AG10803 (cell line): ENCODE measurements at places on chromosomes 16 and 17.

GRCh38 chr17:8153957-8154607 is 1.9 kb upstream of the PER1 start:
- DNase-seq = peak; percentile 99

- no peak for DNase-seq
Measured at GRCh38 chr16:50909831-50910735, 168.2 kb downstream of the CYLD start.

- no peak for DNase-seq
Measured at GRCh38 chr16:354971-355461, 2.5 kb upstream of the AXIN1 start.

- no peak for DNase-seq
Measured at GRCh38 chr16:84927621-84928591, 83.4 kb downstream of the ZDHHC7 start.

- peak; percentile 76 for DNase-seq
Measured at GRCh38 chr16:15874745-15875314, 13.6 kb downstream of the CEP20 start.

- DNase-seq = no peak
Measured at GRCh38 chr16:695355-696089, 5.3 kb upstream of the WDR24 start.

DNA sequence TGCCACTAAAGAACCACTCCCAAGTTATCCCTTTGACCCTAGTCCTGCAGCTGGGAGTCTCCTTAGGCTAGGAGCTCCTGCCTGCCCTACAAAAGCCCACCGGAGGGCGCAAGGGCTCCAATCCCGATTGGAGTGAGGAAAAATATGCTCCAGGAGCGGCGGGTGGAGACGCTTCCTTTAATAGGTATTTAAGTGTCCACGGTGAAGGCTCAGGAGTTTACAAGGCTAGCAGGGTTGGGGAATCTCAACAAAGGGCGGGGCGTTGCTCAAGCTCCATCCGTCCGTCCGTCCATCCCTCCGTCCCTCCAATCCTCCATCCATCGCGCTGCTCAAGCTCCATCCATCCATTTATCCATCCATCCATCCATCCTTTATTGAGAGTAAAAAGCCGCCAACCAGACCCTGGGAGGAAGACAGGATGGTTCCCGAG is 556 bp upstream of the SPNS1 start:
- peak; percentile 61 for DNase-seq

GRCh38 chr16:59021751-59022150 is 287.6 kb upstream of the GOT2 start:
- peak; percentile 15 for DNase-seq

DNA sequence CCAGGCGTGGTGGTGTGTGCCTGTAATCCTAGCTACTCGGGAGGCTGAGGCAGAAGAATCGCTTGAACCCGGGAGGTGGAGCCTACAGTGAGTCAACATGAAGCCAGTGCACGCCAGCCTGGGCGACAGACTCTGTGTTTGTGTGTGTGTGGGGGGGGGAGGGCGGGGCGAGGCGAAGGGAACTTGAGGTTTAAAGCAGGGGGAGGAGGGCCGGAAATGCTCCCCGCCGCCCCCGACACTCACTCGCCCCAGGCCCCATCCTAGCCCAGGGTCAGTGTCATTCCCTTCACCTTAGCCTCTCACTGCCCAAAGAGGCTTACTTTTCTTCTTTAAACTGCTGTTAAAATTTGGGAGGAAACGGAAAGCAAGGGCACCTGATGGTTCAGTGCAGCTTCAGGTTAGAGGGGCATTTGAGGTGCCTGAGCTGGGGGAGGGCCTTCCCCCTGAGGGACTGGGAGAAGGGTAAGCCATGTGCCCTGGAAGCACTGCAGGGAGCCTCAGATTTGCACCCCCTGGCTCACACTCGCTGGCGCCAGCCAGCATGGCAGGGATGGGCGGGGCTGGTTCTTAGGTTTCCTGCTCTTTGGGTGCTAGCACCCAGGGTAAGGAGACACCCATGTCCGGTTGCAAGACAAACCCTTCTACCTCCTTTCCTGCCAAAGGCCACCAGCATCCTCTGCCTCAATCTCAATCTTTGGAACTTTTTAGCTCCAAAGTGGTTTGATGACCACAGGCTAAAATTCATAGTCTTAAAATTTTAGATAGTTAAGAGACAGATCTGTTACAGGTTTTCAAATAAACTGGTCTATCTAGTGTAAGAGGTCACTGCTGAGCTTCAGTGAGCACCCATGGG is 2.2 kb upstream of the LIMD2 start:
- no peak for DNase-seq

DNA sequence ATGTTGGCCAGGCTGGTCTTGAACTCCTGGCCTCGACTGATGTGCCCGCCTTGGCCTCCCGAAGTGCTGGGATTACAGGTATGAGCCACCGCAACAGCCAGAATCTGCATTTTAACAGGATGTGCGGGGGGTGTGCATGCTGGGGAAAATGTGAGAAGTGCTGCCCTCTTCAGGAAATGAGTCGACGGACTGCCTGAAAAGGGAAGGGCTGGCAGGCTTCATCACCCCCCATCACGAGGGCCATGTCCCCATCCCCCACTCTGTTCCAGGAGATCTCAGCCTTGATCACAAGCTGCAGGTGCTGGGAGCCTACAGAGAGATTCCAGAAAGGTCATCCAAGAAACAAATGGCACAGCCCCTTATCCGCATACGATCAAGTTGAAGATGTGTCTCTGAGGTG is 195.3 kb upstream of the RPL38 start:
- DNase-seq = no peak

- DNase-seq = peak; percentile 84
Measured at GRCh38 chr17:27294689-27295630, 1.0 kb downstream of the WSB1 start.

GRCh38 chr16:68470461-68471150 is 22.3 kb upstream of the SMPD3 start:
- DNase-seq = no peak

DNA sequence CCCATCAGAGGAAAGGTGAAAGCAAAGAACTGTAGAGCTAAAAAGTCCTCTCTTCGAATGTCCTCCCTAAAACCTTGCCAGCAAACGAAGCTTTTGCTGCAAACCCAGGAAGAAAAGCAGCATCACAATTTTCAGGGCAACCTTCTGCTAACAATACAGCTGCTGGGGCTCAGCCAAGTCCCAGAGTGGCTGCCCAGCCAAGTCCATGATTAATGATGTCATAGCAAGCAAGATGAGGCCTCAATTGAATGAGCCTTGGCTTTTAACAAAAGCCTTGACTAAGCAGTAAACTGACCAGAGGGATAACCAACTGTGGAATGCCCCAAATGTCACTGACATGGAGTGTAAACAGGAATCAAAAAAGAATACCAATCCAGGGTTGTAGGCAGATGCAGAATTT is 342.7 kb downstream of the PMP22 start:
- DNase-seq = peak; percentile 45

GRCh38 chr17:15266325-15267125 is 1.4 kb upstream of the PMP22 start:
- no peak for DNase-seq

- DNase-seq = no peak
Measured at GRCh38 chr17:13640551-13640950, 38.8 kb upstream of the HS3ST3A1 start.

DNA sequence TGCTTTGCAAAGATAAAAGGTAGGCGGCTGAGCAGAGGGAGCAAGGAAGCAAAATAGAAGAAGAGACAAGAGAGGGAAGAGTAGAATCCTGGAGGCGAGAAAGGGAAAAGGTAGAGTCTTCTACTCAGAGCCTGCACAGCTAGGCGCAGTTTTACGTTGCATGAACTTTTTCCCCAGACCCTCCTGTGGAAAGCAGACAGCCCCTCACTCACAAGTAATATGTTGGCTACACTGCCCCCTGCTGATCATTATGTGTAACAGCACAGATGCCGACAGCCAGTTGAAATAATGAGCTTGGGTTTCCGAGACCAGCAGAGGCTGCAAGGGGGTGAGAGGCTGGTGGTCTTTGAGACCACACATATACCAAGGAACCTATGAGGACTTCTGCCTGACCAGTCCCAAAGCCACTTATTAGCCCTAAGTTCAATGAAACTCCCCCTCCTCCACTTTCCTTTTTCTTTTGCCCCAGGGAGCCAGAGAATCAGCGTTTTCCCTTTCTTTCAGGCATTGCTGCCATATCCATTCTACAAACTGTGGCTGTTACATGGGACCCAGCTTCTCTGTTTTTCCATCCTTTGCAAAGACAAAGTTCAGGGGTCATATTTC is 22.5 kb upstream of the CMTR2 start:
- peak; percentile 2 for DNase-seq

DNA sequence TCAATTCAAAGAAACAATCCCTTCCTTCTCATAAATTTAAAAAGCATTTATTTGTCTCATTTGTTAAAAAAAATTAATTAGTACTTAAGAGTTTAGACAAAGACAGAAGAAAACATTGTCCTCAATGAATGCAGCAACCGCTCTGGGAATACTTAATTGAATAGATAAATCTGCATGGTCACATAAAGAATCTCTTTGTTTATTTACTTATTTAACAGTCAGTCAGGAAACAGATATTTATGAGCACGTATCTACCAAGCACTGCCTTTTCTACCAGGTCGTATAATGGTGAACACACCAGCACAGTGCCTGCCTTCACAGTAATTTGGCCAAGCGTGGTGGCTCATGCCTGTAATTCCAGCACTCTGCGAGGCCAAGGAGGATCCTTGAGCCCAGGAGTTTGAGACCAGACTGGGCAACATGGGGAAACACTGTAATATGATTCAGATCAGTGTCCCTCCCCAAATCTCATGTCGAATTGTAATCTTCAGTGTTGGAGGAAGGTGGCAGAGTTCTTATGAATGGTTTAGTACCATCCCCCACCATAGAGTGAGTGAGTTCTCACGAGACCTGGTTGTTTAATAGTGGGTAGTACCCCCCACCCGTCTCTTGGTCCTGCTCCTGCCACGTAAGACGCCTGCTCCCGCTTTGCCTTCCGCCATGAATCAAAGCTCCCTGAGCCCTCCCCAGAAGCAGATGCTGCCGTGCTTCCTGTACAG is 8.1 kb downstream of the WIPI1 start:
- no peak for DNase-seq

- no peak for DNase-seq
Measured at GRCh38 chr16:28316054-28316453, 23.7 kb downstream of the SBK1 start.

DNA sequence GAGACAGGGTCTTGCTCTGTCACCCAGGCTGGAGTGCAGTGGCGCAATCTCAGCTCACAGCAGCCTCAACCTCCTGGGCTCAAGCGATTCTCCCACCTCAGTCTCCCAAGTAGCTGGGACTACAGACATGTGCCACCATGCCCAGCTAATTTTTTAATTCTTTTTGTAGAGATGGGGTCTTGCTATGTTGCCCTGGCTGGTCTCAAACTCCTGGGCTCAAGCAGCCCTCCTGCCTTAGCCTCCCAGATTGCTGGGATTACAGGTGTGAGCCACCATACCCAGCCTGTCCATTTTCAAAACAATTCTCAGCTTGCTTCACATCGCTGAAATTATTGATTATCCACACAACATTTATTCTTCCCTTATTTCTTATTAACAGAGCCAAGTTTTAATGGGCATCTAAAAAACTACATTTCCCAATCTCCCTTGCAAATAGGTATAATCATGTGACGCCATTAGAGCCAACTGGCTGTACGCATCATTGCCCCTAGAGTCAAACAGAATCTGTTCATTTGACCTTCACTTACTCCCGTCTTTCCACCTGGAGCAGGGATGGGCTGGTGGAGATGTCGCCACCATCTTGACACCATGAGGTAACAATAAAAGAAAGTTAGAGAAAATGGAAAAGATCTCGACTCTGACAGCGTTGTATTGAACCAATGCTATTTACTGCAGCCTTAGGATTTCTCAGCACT is 148.0 kb upstream of the FOXF1 start:
- DNase-seq = peak; percentile 32
